Activated naive CD4-positive, alpha-beta T cell treated with anti-CD3 and anti-CD28 coated beads for 36 hours (primary cell): ENCODE measurements at places on chromosomes 6 and 20.
A peak's percentile ranks its signal among the peaks of the same experiment; 100 is the strongest.

GRCh38 chr6:144335914-144336313 lies 50.8 kb downstream of the UTRN start:
- H3K4me1 ChIP-seq = peaks cover 51% of the 10 kb centered on the region
- DNase-seq = peak; percentile 51
- H3K36me3 ChIP-seq = no peaks in the 10 kb centered on the region
- peak overlapping the region; percentile 49 for H3K4me3 ChIP-seq

GRCh38 chr6:108403236-108403635 lies 108.4 kb downstream of the AFG1L start:
- H3K4me3 ChIP-seq = no peak overlapping the region
- no peak for DNase-seq
- no peaks in the 10 kb centered on the region for H3K27me3 ChIP-seq
- no peak overlapping the region for H3K27ac ChIP-seq
- H3K36me3 ChIP-seq = peaks cover 11% of the 10 kb centered on the region
- no peaks in the 10 kb centered on the region for H3K4me1 ChIP-seq

DNA sequence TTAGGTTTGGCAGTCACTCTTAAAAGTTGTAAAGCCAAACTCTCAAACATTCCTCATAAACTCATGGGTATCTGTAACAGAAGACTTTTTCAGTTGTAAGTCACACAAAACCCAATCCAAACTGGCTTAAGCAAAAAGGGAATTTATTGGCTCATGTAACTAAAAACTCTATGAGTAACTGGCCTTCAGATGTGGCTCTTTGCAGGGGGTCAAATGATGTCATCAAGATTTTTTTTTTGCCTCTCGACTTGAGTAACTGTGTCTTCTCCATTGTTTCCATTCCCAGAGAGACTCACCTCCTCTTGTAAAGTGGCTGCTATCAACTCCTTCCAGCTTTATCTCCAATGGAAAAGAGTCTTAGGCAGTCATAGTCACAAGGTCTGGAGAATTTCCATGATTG lies 645.0 kb downstream of the DHX35 start:
- H3K4me1 ChIP-seq = no peaks in the 10 kb centered on the region
- H3K27me3 ChIP-seq = no peaks in the 10 kb centered on the region
- H3K36me3 ChIP-seq = no peaks in the 10 kb centered on the region
- no peak for DNase-seq
- no peak overlapping the region for H3K27ac ChIP-seq

DNA sequence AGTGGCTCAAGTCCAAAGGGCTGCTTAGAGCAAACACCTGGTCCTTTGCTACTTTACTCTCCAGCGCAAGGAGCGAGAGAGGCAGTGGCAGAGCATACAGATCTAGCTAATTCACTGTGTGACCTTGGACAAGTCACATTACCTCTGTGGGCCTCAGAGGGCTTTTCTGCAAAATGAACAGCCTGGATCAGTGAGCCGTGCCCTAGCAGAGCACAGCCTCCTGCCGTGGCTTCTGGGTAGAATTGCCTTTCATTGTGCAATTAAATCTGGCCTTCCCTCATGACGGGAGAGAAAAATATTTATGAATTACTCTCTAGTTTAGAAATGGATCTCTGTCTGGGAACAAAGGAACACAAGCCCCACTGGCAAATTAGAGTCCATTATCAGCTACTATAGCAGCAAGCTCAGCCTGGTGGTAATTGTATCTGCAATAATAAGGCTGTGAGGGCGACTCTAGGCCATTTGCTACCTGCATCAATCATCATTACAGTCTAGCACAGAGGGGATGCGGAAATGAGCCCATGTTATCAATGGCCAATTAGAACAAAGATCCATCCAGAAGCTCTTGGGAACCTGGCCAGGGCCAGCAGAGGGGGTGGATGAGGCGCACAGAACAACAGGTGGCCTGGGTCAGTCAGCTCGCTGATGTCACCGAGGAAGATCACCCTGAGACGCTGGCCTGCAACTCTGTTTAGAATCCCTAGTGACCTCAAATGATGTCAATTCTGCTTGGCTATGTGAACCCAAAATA lies 114.2 kb upstream of the LY86 start:
- no peak overlapping the region for H3K27ac ChIP-seq
- H3K27me3 ChIP-seq = peaks cover 11% of the 10 kb centered on the region
- no peaks in the 10 kb centered on the region for H3K36me3 ChIP-seq
- no peak overlapping the region for H3K4me3 ChIP-seq
- no peaks in the 10 kb centered on the region for H3K4me1 ChIP-seq

DNA sequence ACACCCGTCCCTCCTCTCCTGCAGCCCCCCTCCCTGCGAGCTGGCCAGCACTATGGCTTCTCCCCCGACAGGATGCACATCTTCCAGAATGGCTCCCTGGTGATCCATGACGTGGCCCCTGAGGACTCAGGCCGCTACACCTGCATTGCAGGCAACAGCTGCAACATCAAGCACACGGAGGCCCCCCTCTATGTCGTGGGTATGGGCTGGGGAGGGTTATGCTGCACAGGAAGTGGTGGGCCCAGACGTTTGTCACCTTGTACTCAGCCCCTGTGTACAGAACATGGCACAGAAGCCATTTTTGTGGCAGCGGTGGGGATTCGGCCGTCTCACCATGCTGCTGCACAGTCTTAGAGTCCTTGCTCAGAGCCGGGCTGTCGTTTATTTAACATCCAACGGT lies 29.0 kb upstream of the SRF start:
- no peak overlapping the region for H3K27ac ChIP-seq
- no peak for DNase-seq
- peaks cover 16% of the 10 kb centered on the region for H3K4me1 ChIP-seq
- H3K4me3 ChIP-seq = no peak overlapping the region
- no peaks in the 10 kb centered on the region for H3K36me3 ChIP-seq
- H3K27me3 ChIP-seq = no peaks in the 10 kb centered on the region

GRCh38 chr6:34585512-34586061 lies 29.5 kb upstream of the SPDEF start:
- peaks cover 6% of the 10 kb centered on the region for H3K4me1 ChIP-seq
- H3K4me3 ChIP-seq = no peak overlapping the region
- H3K27ac ChIP-seq = peak overlapping the region; percentile 43
- H3K36me3 ChIP-seq = peaks cover 2% of the 10 kb centered on the region
- DNase-seq = no peak
- no peaks in the 10 kb centered on the region for H3K27me3 ChIP-seq

GRCh38 chr6:129872586-129872985 lies 11.5 kb upstream of the TMEM244 start:
- no peak overlapping the region for H3K4me3 ChIP-seq
- DNase-seq = no peak
- H3K36me3 ChIP-seq = no peaks in the 10 kb centered on the region
- H3K4me1 ChIP-seq = peaks cover 13% of the 10 kb centered on the region
